LHCN-M2 (cell line): ENCODE measurements at places on chromosomes 16 and 17.

DNA sequence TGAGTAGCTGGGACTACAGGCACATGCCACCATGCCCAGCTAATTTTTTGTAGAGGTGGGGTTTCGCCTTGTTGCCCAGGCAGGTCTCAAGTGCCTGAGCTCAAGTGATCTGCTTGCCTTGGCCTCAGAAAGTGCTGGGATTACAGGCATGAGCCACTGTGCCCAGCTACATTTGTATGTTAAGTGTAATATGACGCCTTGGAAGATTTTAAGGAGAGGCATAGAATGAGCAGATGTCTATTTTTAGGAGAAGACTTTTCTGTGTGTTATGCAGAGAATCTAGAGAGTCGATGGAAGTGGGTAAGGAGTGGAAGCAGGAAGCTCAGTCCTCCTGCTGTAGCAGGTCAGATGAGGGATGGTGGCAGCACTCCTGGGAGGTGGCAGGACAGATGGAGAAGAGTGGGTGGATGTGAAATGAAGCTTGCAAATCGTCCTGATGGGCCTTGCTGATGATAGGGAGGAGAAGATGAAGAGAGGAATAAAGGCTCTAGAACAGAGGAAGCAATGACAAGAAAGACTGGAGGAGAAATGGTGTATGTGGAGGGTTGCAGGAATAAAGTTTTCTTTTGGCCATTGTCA, 125.3 kb downstream of the SHISA6 start:
- no peak for DNase-seq

- no peak for DNase-seq
Observed at GRCh38 chr16:89020068-89020924, 43.3 kb upstream of the CBFA2T3 start.

DNA sequence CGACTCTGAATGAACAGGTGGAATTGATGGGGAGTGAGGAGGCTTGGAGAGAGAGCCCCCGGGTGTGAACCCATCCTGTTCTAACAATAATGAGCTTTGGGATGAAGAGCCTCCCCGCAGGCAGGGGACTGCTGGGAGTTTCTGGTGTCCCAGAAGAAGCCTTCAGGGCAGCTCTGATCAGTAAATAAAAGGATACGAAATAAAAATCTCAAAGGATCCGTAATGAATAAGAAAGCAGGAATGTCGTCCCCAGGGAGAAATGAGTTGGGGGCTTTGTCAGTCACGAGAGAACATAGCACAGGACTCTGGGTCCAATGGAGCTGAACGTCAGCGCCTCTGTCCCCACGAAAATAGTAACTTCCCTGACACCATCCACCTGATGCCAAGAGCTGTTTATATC, 113.4 kb downstream of the PITPNC1 start:
- peak; percentile 45 for DNase-seq

DNA sequence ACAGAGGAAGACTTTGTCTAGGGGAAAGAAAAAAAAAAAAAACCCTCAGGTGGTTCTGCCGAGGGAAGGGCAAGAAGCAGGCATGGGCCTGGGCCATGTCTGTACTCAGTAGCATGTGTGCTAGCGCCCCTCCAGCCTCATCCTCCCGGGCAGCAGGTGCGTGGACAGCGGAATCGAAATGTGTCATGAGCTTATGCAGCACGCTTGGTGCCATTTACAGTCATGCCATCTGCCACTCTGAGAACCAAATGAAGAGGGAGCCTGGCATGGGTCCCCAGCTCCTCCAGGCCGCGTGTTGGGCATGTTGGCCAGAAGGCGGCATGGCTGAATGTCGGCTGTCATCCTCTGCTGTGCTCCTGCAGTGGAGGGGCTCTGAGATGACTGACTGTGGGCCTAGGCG, 31.4 kb downstream of the CRAMP1 start:
- DNase-seq, result no peak

GRCh38 chr16:3988011-3988410, 107.5 kb upstream of the CREBBP start:
- DNase-seq, result no peak

DNA sequence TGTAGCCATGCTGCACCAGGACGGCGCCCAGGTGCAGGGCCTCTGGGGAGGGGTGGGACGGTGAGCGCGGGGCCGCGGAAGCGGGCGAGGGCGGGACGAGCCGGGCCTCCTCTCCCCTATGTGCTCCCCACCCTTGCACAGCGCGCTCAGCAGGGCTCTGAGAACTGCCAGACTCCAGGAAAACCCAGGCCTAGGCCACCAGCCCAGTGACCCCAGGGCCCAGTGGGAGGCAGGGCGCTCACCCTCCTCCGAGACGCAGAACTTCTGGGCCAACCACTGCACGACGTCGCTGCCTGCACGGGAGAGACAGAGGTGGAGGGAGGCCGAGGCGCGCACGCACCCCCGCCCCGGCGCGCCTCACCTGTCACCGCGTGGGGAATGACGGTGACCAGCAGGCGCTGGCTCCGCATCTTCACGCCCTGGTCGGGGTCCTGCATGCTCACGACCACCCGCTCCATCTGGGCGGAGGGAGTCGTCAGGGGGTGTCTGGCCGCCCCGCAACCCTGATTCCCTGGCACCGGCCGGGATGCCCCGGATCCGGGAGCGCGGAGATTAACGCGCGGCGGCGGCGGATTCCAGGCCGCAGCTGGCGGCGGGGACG, 603 bp downstream of the RGS11 start:
- DNase-seq, result no peak

DNA sequence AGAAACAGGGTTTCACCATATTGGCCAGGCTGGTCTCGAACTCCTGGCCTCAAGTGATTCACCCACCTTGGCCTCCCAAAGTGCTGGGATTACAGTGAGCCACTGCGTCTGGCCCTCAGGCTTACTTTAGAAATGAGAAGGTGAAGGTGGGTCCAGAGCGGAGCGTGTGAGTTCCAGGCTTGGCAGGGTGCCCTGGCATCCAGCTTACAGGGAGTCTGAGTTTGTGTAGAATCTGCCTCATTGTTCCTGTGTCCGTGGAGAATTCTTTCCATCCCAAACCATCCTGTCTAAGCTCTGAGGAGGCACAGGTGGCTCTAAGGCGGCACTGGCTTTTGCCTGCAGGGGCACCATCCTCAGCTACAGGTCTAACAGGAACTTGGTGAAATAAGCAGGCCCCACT, 50.6 kb downstream of the RAB11FIP3 start:
- DNase-seq, result no peak

DNA sequence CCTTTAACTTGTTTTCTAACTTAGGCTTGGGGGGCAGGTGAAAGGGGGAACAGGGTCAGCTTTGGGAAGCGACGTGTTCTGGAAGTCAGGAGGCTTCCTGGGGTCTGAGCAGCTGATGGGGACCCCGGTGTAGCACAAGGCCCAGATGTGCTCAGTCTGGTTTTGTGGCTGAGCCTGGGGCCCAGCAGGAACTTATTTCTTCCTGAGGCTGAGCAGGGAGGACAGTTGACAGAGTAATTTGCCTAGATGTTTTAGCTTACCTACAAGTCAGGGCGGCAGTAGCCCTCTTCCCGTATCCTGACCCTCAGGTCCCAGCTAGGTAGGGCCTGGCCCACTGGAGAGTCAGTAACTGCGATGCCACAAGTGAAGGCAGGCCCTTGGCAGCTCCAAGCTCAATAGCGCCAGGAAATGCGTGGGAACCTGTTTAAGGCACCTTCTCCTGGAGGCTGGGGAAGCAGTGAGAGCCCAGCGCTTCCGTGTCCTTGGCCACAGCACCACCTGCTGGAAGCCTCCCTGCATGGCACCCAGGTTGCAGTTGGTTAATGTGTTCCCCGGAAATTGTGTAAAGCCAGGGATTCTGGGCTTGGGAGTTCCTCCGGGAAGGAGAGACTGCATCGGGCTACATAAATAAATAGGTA, 5.2 kb downstream of the CCR7 start:
- peak; percentile 84 for DNase-seq

GRCh38 chr17:71921796-71922195, 199.0 kb upstream of the SOX9 start:
- DNase-seq, result no peak

GRCh38 chr17:71320009-71320796, 800.6 kb upstream of the SOX9 start:
- DNase-seq, result no peak
